ENCODE measurements at places on chromosomes 5 and 9.

- peak; percentile 42 for DNase-seq
These were observed 225.7 kb downstream of the MAST4 start for GRCh38 chr5:66821688-66822429.

GRCh38 chr5:163941079-163941478, 435.7 kb downstream of the MAT2B start:
- DNase-seq: no peak

DNA sequence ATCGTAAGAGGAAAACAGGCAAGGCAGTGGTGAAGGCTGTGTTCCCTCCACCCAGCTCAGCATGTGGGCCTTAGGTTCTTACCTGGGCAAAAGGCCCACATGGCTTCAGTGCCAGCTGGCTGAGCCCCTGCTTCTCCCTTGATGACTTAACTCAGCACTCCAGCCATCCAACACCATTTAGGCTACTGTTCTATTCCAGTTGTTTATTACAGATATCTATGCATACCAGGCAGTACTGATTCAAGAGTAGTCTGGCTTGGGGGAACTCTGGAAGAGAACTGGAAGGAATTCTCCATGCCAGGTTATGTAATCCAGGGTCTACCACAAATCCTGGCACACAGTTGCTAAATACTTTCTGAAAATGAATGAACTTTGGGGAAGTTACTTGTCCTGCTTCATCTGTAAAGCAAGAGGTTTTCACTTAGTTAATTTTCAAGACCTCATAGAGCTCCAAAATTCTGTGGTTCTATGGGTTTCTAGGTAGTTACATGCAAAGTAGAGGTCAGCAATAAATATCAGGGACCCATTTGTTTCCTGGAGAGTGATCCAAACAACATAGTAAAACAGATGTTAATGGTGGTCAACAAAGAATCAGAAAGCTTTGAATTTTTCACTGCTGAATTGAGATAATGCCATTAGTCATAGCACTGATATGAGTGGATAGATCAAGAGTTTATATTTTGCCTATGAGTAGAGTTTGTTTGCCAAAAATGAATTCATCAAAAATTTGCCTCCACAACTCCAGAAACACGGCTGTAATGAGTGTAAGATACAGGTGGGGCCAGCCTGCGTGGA, 88.2 kb upstream of the OSMR start:
- DNase-seq: no peak

- DNase-seq: no peak
These were observed 162.0 kb downstream of the RGS3 start for GRCh38 chr9:113625486-113625885.

- DNase-seq: no peak
These were observed 80.6 kb upstream of the MEGF10 start for GRCh38 chr5:127210042-127210441.

DNA sequence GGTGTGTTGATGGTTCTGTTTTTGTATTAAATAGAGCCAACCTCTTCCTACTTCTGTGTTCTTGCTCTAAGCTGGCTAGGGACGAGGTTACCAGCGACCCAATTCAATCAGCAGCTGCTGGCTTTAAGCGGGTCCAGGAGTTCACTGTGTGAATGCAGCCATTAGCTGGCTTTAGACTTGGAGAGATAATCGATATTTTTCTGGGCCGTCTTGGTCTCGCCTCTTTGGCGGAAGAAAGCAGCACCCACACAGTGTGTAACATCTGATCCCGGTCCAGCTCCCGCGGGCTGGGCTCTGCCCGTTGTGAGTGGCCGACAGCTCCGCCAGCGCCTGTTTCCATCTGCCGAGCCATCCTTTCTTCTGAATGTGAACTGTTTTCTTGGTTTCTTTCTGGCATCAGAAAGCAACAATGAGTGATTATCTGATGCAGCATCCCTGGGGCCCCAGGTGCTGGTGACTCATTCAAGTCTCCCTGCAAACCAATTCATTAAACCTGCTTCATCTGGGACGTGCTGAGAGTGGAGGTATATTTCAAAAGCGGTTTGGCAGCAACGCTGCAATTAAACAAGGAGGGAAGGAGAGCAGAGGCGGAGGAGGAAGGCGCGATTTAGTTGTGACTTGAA, 90.8 kb upstream of the IRX4 start:
- DNase-seq: no peak

DNA sequence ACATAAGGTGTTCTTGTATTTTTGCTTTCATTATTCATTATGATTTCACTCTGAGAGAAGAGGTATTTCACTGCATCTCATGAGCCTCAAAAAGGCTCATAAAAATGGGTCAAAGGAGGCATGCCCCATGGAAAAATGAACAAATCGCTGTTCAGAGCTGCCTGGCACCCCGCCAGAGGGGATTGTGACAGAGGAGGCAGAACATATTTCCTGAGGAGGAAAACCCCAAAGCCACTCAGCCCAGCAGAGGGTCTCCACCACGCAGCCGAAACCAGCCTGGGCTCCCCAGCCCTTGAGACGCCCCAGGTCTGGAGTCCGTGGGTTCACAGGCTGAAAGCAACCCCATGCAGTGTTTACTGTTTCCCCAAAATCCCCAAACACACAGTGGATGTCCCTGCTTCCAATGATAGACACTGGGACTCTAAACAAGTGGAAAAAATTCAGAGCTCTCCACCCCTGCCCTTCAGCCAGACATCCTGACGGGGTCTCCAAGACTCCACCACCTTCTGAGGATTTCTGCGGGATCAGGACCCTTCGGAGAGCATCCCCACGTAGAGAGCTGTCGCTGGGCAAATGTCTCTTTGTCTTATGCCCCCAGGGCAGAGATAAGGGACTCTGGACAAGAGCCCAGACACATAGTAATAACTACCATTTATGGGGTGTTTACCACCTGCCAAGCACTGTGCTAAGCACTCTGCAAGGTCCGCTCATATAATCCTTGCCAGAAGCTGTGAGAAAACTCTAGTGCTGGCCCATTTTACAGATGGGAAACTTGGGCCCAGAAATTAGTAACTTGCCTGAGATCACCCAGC, 122.3 kb downstream of the PAX5 start:
- DNase-seq: no peak

GRCh38 chr9:86614871-86615849, 260.9 kb upstream of the TUT7 start:
- peak; percentile 10 for DNase-seq

- DNase-seq: no peak
These were observed 83.9 kb downstream of the SPOCK1 start for GRCh38 chr5:137415231-137415681.

- no peak for DNase-seq
These were observed 201.7 kb upstream of the TARS1 start for GRCh38 chr5:33238826-33239695.

DNA sequence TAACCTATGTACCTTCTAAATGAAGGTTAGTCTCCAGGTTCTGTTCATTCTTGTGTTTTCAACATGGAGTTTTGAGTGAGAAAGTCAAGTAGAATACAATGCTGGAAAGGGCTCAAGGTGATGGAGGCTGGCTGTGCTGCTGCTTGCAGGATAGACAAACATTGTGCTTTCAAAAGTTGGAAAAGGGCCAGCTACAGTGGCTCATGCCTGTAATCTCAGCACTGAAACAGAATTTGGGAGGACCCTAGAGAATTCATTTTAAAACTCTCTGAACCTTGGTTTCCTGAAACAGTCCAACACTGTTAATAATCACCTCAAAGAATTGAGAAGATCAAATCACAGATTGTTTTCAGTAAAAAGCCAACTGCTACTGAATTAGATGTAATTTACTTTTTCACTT, 15.4 kb upstream of the IARS1 start:
- no peak for DNase-seq

DNA sequence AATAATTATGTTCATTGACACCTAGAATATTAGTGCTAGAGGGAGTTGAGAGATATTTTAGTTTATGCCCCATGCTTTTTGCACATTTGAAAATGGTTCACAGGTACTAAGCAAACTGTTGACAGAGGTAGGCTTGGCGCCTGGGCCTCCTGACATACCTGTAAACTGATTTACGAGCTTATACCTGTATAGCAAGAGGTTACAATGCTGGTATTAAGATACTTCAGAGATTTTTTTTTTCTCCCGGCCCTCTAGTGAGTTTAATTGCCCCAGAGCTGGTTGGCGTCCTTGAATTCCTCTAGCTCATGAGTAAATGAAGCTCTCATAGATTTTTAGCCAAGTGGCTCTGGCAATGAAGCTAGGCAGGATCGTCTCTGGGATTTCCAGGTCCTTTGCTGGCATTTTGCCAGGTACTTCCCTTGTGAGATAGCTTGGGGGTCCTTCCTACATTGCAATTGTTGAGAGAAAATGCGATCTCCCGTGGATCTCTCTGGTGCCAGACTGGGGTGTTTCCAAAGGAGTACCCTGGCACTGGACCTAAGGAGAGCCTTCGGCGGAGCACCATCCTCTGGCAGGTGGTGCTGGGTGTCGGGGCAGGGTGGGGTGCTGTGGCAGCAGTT, 9.0 kb downstream of the SLC36A1 start:
- DNase-seq: no peak

DNA sequence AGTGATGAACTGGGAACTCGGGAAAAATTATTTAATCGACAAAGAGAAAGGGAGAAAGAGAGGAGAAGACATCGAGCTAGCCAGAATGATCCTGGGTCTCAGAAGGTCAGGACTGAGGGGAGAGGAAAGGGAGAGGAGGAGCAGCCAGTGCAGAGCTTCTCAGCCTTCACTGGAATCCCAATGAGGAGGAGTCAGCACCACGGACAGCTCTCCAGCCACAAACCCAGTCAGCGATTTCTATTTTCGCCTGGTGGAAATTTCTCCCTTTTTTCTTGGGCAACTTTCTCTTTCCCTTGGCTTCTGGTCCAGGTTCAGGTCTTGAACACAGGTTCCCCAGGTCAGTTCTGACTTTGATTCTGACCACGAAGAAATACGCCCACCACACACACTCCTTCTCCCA, 1.6 kb upstream of the BRINP1 start:
- DNase-seq: no peak

DNA sequence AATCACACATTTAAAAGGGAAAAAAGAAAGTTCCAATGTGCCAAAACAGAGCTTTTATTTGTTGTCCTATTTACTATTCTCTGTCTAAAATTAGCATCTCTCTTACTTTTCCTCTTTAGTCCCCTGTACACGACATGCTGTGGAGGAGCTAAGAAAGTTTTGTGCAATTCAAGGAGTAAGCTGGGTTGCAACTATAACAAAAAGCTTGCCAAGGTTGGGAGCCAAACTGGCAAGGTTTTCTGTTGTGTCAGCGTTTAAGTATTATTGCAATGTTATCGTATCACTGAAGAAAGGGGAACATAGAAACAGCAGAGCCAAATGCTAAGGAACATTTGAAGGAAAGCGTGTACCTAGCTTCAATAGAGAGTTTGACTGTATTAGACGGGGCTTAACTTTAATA, 680.8 kb downstream of the CETN3 start:
- DNase-seq: no peak

DNA sequence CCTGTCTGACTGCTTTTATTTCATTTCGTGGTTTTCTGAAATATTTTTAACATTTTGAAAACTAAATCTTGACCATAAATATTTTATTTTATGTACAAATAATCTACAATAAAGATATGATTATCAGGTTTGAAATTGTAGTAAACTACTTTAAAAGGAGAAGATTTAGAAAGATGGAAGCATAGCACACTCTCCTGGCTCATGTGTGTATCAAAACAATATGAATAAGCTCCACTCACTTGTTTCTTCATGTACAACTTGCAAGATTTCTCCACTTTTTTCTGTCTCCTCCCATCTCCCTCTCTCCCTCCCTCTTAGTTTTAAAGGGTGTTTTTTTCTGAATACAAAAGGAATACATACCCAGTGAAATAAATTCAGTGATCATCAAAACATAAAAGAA, 15.4 kb upstream of the VPS13A start:
- no peak for DNase-seq

- DNase-seq: no peak
These were observed 22.5 kb downstream of the NEK6 start for GRCh38 chr9:124280176-124280691.

DNA sequence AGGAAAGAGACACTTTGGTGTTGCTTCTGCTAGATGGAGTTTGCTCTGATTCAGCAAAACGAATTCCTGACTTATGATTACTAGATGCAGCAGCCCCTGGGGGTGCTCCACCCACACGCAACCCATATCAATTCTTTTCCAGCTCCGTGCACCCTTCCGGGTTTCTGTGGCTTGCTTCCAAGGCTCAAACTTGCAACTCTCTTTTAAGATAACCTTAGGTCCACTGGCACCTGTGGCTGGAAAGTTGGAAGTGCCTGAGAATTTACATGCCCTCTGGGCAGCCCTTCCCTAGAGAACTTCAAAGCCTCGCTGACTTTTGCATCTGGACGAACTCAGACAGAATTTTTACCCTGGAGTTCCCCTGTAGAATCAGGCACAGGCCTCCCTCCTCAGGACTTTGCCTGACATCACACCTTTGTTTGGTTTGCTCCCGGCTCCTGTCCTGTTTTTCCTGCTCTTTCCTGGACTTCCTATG, 224.9 kb downstream of the SNX18 start:
- no peak for DNase-seq

- no peak for DNase-seq
These were observed 252.6 kb upstream of the IRX4 start for GRCh38 chr5:2135354-2135753.

GRCh38 chr9:14251154-14252071, 62.5 kb downstream of the NFIB start:
- no peak for DNase-seq
